ENCODE measurements at places on chromosomes 13 and 19.
A peak's percentile ranks its signal among the peaks of the same experiment; 100 is the strongest.

- no peak for DNase-seq
These were observed 379.0 kb downstream of the EFNB2 start for GRCh38 chr13:106156468-106156867.

- no peak for DNase-seq
These were observed 734 bp downstream of the TYROBP start for GRCh38 chr19:35907377-35907745.

DNA sequence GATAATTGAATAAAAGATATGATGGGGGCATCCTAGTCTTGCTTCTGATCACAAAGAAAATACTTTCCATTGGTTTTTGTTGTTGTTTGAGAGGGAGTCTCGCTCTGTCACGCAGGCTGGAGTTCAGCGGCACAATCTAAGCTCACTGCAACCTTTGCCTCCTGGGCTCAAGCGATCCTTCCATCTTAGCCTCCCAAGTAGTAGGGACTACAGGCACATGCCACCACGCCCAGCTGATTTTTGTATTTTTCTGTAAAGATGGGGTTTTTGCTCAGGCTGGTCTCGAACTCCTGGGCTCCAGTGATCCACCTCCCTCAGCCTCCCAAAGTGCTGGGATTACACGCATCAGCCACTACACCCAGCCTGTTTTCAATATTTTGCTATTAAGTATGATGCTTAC lies 17.1 kb upstream of the PSMC4 start:
- DNase-seq = no peak

- no peak for DNase-seq
These were observed 114.8 kb downstream of the COL4A2 start for GRCh38 chr13:110421696-110422385.

DNA sequence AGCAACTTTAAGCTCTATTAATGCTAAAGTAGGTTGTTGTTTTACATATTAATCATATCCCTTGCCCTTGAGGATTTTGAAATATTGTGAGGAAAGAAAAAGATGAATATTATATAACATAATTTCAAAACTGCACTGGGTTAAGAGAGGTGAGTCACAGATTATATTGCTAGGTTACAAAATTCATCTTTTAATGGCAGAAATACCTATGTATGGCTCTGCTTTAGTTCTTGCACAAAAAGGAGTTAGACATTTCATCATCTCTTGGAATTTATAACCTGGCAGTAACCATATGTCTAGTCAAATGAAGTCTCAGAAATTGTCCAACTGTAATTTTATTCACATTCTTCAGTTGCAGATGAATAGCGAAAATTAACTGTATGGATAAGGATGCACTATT lies 2041.1 kb downstream of the OLFM4 start:
- DNase-seq = no peak

GRCh38 chr19:53034054-53034453 lies 10.5 kb upstream of the ERVV-2 start:
- no peak for DNase-seq

GRCh38 chr19:4400135-4400936 lies at the start of gene SH3GL1:
Gene SH3GL1, minus strand, starts transcription at chr19:4400547. Its CDS starts 179 bp downstream, at chr19:4400368.
- peak; percentile 90 for DNase-seq

GRCh38 chr13:107964395-107964794 lies 250.9 kb downstream of the LIG4 start:
- no peak for DNase-seq

DNA sequence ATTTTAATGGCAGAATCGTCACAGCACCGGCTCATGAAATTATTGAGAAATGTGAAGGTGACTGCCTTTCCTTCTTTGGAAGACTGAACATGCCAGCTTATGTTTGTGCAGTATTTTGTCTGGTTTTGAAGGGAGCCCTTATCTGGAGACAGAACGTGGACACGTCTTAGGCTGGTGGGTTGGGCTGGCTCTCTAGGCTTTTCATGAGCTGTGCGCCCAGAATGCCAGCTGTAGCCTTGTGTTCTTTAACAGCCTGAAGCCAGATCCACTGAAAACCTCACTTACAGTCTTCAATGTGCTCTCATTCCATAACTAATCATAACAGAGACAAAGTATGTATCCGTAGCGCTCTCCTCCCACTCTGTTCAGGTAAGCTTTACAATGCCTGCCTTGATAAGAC lies 184.4 kb upstream of the HTR2A start:
- DNase-seq = no peak

DNA sequence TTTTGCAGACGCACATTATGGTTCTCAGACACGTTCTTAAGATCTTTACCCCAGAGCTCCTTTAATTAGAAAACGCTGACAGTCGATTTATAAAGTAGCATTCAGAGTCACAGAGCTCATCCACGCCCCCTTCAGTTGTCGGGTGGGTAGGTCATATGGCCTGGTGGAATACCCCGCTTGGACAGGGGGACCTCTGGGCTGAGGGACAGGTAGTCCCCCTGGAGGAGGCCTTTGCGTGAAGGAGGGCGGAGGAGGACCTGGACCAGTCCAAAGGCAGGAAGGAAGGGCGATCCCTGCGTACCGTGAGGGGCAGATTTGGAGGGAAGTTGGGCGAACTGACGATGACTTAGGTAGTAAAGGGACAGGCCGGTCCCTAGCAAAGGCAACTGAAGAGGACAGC lies 20.5 kb downstream of the VASP start:
- no peak for DNase-seq

DNA sequence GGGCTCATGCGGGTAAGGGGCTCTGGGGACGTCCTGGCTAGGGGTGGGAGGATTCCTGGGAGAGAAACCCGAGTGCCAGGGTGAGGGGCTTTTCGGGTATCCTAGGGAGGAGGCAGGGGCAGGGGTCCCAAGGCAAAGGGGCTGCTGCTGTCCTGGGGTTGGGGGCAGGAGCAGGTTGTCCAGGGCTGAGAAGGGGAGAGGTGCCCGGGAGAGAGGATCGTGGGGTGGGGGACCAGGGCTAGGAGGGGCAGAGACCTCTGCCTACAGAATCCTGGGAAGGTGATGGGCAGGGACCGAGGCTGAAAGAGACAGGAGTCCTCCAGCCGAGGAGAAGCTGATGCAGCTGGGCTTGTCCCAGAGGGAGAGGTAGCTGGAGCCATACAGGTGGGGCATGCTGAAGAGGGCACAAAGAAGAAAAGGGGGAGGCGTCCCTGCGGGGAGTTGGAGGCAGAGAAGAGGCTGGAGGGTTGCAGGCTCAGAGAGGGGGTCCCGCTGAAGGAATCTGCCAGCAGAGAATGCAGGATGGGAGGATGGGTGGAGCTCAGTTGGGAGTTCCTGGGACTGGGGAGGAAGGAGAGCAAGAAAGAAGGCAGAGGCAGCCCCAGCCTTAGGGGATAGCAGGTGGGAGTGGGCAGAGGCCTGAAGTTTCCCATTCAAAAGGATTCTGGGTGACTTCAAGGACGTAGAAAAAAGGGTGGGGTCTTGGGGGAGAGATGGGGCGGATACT lies 574 bp downstream of the CYP2S1 start:
- DNase-seq = no peak

GRCh38 chr13:99295488-99296252 lies 11.5 kb downstream of the GPR183 start:
- no peak for DNase-seq

GRCh38 chr13:52925775-52926285 lies 77.4 kb upstream of the PCDH8 start:
- no peak for DNase-seq

DNA sequence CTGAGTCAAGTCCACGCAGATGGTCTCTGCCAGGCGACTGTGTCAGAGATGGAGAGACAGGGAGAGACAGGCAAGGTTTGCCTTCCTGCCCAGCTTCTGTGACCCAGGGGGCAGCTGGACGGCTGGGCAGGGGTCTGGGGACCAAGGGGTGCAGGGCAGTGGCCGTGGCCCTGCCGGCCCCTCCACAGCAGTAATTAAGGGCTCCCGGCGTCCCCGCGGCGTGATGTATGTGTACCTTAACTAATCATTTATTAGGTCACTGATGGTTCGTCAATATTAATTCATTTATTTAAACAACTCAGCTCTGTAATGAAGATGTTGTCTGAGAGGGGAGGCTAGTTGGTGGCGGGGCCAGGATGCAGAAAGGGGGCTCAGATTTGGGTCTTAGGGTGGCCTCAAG lies 28.6 kb upstream of the TCF3 start:
- no peak for DNase-seq

DNA sequence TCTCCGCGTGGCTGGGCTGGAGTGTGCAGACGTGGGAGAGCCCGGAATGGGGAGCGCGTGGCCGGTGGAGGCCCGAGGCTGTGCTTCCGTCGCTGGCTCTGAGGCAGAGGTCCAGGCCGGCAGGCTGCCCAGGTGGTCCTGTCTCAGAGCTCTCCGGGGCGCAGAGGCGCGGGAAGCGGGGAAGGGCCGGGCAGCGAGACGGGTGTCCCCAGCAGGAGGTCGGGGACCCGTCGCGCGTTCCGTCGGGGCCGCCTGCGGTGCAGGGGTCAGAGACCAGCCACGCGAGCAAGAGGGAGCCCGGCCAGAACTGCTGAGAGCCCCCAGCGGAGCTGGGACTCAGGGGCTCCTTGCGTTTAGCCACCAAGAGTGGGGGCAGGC lies 1.3 kb upstream of the C1QTNF9 start:
- DNase-seq = no peak

DNA sequence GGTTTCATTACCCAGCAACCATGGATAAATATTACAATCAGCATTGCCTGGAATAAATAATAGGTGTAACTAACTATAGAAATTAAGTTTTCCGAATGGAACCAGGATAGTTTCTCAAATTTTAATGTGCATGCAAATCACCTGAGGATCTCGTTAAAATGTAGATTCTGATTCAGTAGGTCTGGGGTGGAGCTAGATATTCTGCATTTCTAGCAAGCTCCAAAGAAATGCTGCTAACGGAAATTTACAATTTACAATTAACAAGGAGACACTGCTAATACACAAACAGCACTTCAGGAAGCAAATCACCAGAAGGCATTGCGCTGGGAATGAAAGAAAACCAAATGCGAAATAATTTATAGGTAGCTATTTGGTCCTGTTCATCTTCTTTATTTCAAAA lies 597.5 kb upstream of the KLF12 start:
- DNase-seq = no peak

- no peak for DNase-seq
These were observed 22.1 kb upstream of the SACS start for GRCh38 chr13:23455401-23456185.

- no peak for DNase-seq
These were observed 211.1 kb downstream of the ZIC5 start for GRCh38 chr13:99760456-99760855.

- DNase-seq = no peak
These were observed 394.2 kb downstream of the FGF9 start for GRCh38 chr13:22064854-22065620.

- DNase-seq = no peak
These were observed 11.1 kb upstream of the PLIN3 start for GRCh38 chr19:4878491-4878968.

GRCh38 chr13:44273991-44274770 lies 99.4 kb upstream of the SERP2 start:
- no peak for DNase-seq

DNA sequence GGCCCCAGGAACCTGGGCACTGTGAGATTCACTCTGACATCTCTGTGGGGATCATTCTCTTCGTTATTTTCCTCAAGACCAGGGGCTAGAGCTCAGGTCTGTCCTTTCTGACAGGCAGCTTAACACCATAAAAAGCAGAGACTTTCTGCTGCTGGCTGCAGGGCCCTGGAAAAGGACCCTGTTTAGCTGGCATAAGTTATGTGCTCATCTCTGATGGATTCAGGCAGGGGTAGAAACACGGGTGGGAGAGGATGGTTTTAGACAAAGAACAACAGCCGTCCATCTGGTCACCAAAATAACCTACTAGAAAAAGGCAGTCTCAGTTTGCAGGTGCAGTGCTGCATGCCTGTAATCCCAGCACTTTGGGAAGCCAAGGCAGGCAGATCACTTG lies 2.3 kb upstream of the GPI start:
- DNase-seq = no peak

DNA sequence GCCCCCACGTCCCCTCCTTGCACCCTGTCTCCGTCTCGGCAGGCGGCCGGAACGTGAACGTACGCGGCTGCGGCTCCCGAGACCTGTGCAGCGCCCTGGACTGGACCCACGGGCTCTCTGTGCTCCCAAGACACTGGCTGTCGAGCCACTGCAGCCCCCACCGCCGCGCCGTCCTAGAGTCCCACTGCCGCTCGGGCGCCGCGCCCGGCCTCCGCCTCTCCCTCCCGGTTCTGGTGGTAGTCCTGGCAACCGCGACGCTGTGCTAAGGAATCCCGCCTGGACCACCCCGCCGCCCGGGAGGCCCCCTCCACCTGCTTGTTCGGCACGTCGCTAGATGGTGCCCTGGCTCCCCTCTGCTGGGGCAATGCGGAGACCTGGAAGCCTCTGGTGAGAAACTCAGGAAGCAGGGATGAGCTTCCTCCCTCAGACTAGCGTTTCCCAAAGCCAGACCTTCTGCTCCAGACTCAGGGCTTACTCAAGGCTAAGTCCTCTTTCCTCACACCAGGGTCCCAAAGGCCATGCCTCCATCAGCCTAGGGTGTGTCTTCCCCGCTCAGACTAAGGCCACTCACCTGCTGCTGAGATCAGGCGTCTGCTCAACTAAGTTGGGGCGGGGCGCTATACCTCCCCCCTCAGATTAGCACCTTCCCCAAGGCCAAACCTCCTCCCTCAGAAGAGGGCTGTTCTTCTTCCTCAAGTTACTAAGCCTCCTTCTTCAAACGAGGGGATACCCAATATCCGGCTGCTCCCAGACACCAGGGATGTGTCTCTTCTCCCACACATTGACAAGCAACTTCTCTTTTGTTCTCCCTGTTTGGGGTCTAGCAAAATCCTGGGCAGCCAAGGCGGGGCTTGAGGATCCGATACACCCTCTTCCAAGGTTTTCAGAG lies 16.1 kb upstream of the IRGC start:
- no peak for DNase-seq

GRCh38 chr19:56933014-56933705 lies 92.6 kb upstream of the PEG3 start:
- no peak for DNase-seq

GRCh38 chr19:33435706-33436359 lies 62.3 kb downstream of the CEBPG start:
- no peak for DNase-seq

- no peak for DNase-seq
These were observed 65.9 kb downstream of the SERP2 start for GRCh38 chr13:44439452-44440024.

DNA sequence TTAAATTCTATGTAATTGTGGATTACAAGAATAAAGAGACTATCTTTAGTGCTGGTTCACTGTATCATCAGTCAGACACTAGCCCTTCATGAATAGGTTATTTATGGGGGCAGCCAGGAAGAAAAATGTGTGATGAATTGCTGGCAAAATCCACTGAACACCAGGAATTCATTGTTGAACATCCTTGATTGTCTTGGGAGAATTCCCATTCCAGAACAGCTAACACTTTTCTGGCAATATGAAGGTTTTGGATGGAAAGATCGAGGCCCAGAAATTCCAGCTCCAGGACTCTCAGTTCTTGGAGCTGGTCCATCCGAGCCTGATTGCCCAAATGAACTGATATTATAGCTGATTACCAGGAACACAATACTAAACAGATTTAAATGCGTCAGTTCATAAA lies 11.5 kb upstream of the SPART start:
- DNase-seq = no peak

GRCh38 chr19:46678110-46678732 lies 17.2 kb upstream of the DACT3 start:
- DNase-seq = peak; percentile 48

All from stimulated activated CD4-positive, alpha-beta T cell treated with anti-CD3 and anti-CD28 coated beads, Interleukin-15, amount 100 ng/mL, for 1 hour (primary cell).